ENCODE measurements at places on chromosomes 6 and 20. TPM values are rescaled to one million over a fixed set of nuclear protein-coding genes. Genes with fewer than 3 reads are reported as not detected.

CTCFL gene
- not detected for total RNA-seq

SRMS gene
- total RNA-seq, result not detected

DNA sequence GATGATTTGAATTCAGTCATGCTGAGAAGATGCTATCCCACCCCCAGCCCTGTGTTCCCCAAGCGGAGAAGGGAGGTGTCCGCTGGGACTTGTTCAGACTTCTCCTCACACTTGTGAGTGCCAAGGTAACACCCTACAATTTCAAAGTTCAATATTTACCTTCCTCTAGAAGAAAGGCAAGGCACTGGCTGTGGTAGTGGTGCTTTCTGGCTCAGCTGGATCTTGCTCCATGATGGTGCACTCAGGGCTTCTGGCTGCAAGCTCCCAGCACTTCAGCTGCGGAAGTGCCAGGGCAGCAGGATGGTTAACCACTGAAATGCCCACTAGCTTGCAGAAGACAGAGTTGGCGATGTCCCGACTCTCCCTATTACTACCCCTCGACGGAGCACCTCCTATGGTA is 135.4 kb downstream of the MTFR2 start:
- H3K27me3 ChIP-seq, result no peaks in the 10 kb centered on the region
- DNase-seq, result no peak
- H3K27ac ChIP-seq, result no peak overlapping the region
- no peaks in the 10 kb centered on the region for H3K36me3 ChIP-seq

GRCh38 chr6:134379599-134379998 is 61.7 kb upstream of the SGK1 start:
- H3K27me3 ChIP-seq, result no peaks in the 10 kb centered on the region
- H3K4me1 ChIP-seq, result no peaks in the 10 kb centered on the region
- no peak for DNase-seq
- H3K4me3 ChIP-seq, result no peak overlapping the region

GRCh38 chr20:5003626-5004025 is 2.3 kb upstream of the SLC23A2 start:
- H3K27ac ChIP-seq, result no peak overlapping the region
- no peak for DNase-seq
- no peaks in the 10 kb centered on the region for H3K36me3 ChIP-seq
- no peak overlapping the region for H3K4me3 ChIP-seq

DYNLT2 gene
- 4.3 TPM for total RNA-seq

DNA sequence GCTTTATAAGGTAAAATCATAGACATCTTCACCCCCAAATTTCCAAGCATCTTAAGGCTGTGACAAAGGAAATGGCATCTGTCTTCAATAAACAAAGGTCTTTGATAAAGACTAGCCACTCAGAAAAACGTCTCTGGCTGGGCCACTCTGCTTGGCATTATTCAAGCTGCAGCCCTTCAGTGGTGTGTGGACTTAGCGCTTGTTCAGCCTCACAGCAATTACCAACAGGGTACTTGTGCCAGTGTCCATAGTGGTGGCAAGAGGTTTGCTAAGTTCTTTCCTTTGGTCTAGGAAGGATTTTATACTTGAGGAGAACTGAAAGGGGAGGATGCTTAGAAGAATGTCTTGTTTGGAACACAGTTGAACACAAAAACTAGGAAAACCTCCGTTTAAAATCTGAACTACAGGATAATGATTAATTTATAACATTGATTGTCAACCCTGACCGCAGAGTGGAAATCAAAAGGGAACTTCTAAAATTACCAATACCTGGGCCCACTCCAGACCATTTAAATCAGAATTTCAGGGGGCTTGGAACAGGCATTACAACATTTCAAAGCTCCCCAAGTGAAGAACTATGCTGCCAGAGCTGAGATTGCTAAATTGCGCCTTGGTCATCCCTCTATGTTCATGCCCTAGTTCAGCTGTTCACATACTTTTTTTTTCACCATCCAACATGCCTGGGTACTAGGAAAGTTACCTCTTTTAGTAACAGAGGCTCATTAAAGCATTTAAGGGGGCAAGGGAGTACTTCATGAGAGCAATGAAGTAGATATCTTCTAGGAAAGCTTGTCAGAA is 378.5 kb downstream of the FRK start:
- H3K4me1 ChIP-seq, result no peaks in the 10 kb centered on the region
- no peak for DNase-seq
- H3K4me3 ChIP-seq, result no peak overlapping the region
- H3K27me3 ChIP-seq, result no peaks in the 10 kb centered on the region
- H3K36me3 ChIP-seq, result no peaks in the 10 kb centered on the region
- no peak overlapping the region for H3K27ac ChIP-seq

DNA sequence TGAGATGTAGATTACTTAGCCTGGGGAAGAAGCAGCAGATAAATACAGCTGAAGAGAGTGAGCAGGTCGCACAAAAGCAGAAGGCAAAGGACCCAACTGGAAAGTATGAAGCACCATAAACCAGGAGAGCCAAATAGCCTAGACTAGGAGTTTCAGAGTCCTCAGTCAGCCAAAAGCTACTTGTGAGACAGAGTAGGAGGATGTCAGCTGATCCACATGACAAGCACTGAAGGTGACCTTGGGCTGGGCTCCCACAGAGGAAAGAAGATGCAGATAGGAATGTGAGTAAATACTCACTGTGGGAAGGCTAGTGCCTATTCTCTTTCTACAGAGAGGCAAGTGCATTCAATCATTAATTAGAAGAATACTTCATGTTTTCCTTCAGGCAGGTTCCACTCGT is 274.0 kb upstream of the POU3F2 start:
- H3K4me3 ChIP-seq, result no peak overlapping the region
- H3K36me3 ChIP-seq, result no peaks in the 10 kb centered on the region
- no peaks in the 10 kb centered on the region for H3K4me1 ChIP-seq
- no peaks in the 10 kb centered on the region for H3K27me3 ChIP-seq
- H3K27ac ChIP-seq, result no peak overlapping the region
- no peak for DNase-seq

CCDC170 gene
- total RNA-seq, result 8.9 TPM

ARMH2 gene
- not detected for total RNA-seq

GRCh38 chr6:109491207-109491938 is 8.4 kb upstream of the ZBTB24 start:
- DNase-seq, result no peak
- no peak overlapping the region for H3K27ac ChIP-seq
- H3K27me3 ChIP-seq, result no peaks in the 10 kb centered on the region

Measured in HepG2 (cell line).